Stimulated activated CD4-positive, alpha-beta T cell treated with anti-CD3 and anti-CD28 coated beads, TNF-alpha, amount 100 ng/mL, for 48 hours (primary cell): ENCODE measurements at places on chromosomes 1 and 21.

DNA sequence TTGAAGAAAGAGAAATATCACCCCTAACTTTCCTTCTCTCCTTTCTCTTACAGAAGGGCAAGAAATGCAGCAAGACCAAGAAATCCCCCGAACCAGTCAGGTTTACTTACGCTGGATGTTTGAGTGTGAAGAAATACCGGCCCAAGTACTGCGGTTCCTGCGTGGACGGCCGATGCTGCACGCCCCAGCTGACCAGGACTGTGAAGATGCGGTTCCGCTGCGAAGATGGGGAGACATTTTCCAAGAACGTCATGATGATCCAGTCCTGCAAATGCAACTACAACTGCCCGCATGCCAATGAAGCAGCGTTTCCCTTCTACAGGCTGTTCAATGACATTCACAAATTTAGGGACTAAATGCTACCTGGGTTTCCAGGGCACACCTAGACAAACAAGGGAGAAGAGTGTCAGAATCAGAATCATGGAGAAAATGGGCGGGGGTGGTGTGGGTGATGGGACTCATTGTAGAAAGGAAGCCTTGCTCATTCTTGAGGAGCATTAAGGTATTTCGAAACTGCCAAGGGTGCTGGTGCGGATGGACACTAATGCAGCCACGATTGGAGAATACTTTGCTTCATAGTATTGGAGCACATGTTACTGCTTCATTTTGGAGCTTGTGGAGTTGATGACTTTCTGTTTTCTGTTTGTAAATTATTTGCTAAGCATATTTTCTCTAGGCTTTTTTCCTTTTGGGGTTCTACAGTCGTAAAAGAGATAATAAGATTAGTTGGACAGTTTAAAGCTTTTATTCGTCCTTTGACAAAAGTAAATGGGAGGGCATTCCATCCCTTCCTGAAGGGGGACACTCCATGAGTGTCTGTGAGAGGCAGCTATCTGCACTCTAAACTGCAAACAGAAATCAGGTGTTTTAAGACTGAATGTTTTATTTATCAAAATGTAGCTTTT, 2.4 kb downstream of the CCN1 start:
- DNase-seq: no peak

- no peak for DNase-seq
Measured at GRCh38 chr1:203592156-203592555, 34.5 kb upstream of the ATP2B4 start.

DNA sequence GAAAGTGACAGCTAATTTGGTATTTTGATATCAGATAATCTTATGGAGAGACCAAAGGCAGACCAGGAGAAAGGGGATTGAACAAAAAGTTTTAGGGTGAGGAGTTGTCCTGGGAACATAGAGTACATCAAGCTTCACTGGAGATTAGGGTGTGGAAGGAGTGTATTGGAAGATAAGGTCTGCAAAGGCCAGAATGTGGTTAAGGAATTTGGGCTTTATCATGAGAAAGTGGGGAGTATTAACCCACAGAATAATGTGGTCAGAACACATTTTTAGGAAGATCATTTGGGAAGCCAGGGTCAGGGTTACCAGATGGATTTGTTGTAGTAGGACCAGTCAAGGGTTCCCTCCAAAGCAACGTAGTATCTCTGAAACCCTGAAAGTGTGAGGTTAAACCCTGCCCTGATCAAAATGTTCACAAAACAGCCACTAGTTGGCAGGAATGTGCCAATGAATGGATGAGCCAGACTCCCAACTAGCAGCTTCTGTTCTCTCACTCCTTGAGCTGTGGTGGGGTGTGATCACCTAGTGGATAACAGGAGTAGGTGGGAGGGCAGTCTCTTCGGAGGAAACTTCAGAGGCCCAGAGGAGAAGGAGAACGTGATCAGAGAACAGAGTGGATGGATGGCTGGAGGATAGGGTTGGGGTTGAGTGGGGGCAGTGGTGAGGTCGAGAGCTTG, 35.8 kb downstream of the SLC2A1 start:
- peak; percentile 53 for DNase-seq

GRCh38 chr1:222232842-222233241, 315.1 kb downstream of the HHIPL2 start:
- no peak for DNase-seq

- DNase-seq: no peak
Measured at GRCh38 chr1:201676197-201676596, 137.3 kb downstream of the NAV1 start.

DNA sequence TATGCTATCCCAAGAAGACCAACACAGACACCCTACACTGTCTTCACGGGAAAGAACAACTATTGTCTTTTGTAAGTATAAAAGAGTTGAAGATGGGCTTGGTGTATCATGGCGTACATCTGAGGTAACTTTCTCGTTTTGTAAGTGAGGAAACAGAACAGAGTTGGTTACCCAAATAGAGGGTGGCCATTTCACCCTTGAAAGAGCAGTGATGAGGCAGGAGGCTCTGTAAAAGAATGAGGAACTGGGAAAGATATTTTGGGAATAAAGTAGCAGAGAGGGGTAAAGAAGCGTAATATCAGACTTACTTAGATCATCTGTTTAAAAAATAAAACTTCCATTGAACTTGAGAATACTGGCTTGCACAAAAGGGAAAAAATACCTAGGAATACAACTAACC, 18.9 kb downstream of the FCRL2 start:
- DNase-seq: no peak

DNA sequence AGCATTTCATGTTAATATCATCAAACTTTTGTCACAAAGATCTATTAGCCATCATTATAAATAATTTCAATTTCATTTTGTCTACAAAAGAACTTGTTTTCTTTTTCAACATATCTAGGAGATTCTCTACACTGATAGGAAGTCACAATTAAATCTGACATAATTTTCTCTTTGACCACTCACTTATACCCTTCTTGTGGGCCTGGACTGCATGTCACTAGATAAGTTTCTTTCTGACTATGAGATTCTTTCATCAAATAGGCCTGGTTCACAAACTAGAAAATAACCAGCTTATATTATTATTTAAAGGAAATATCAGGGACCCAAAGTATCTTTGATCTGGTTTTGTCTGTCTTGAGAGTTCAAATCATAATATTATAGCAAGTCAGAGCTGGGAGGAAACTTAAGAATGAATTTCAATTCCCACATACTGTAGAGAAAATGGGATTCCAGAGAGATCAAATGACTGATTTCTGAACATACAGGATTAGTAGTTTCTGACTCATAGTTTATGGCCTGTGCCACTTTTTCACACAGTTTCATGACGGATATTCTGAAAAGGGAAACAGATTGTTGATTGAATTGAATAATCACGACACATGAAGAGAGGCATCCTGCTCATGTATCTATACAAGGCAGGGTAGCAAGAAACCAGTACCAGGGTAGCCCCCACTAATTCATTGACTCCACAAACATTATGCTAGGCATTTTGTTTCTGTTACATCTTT, 355.8 kb downstream of the GPATCH2 start:
- DNase-seq: no peak

DNA sequence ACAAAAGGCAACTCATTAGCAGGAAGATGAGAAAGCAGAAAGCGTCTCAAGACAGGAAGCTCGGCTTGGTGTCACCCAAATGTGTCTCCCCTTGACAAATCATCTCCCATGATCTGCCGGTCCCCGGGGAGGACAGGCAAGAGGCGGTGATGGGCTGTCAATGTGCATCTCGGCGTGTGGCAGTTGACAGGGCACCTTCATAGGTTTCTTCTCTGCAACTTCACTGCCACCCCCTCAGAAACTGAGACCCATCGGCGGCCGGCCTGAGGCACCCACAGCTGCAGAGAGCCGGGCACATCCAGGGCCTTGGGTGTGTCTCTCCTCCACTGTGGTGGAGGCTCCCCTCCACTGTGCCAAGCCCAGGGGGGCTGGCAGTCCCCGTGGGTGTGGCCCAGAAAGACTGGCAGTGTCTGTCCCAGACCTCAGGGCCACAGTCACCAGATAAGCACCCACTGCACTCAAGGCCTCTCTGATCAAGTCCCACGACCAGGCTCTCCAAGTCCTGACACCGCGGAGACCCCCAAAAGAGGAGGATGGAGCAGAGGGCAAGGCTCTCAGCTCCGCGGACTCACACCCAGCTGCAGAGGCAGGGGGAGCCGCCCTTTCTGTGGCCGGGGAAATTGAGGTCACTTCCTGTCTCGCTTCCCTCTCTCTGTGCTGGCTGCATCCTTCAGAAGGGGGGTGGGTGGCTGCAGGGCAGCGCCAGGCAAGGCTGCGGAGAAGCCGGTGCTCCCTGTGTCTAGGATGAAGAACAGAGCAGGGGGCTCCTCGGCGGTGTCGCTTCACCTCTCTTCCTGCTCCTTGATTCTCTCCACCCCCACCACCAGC, 39.6 kb upstream of the LBR start:
- peak; percentile 79 for DNase-seq

GRCh38 chr21:24424776-24425175, 1182.5 kb downstream of the MRPL39 start:
- DNase-seq: no peak

DNA sequence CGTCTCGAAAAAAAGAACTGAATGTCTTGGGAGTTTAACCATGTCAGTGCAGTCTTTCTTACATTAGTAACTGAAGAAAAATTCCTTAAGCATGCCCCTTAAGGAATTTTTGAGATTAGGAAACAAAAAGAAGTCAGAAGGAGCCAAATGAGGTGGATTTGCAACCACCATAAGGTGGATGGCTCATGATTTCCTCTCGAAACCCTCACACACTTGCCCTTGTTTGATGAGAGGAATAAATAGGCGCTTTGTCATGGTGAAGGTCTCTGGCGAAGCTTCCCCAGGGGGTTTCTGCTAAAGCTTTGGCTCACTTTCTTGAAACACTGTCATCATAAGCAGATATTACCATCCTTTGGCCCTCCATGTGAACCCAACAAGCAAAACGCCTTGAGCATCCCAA, 68.2 kb downstream of the POFUT2 start:
- DNase-seq: no peak

- DNase-seq: no peak
Measured at GRCh38 chr1:15384301-15384901, 25.3 kb upstream of the EFHD2 start.

DNA sequence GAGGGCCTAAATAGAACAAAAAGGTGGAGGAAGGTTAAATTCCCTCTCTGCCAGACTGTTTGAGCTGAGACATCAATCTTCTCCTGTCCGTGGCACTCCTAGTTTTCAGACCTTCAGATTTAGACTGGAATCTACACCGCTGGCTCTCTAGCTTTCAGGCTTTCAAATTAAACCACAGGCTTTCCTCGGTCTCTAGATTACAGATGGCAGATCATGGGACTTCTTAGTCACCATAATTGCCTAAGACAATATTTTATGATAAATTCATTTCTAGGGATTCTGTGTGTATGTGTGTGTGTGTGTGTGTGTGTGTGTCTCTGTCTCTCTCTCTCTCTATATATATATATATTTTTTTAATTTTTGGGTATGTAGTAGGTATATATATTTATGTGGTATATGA, 428.7 kb downstream of the PLA2G4A start:
- no peak for DNase-seq

DNA sequence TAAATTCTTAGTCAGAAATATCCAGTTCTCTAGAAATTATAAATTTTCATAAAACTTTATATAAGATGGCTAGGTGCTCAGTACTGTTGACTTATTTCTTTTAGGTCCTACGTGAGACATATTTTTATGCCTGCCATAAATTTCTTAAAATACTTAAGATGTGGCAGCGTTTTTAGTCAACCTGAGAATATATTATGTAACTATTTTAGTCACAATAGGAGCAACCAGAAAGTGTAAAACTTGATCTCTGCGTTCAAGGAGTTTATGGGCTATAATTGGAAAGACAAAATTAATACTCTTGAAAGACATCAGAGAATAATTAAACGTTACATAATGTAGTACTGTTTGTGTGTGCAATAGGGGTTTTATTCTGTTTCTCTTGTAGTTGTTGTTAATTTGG, 24.1 kb upstream of the PGM1 start:
- no peak for DNase-seq

GRCh38 chr1:183914891-183915290, 110.0 kb downstream of the RGL1 start:
- DNase-seq: no peak

DNA sequence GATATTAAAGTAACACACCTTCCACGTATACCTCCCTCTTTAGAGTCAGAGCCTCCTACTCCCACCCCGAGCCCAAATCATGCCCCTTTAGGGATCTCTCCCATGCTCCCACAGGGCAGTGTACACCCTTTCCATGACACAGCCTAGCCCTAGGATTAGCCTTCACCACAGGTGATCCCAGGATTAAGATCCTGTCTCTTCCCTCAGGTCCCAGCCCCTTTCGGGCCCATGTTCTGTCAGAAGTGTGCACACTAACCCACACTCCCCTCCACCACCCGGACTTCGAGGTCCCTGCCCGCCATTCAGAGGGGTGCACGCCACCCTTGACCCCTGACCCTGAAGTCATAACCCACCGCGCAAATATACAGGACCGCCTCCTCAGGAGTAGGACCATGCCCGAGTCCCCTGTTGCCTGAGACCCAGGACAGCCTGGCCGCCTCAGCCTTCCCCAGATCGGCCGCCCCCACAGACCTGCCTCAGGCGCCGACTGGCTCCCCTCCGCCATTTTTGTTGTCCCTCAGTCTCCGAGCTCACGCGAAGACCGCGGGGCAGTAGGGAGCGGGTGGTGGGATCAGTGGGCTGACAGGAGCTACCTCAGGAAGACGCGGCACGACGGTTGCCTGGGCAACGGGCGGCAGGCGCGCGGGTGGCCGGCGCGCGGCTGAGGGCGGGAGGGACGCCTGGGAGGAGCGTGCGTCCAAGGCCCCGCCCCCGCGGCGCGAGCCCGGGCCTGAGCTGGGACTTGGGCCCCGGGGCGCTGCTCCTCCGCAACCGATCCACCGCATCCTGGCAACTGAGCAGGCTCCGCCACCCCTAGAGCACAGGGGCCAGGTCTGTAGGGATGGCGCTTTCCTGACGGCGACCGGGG, at the start of gene AGBL4:
Gene AGBL4 (minus strand): TSS at position 663 of the 868 bp plus-strand sequence.
- peak; percentile 0 for DNase-seq

- DNase-seq: no peak
Measured at GRCh38 chr1:218433744-218434143, 88.6 kb downstream of the TGFB2 start.

DNA sequence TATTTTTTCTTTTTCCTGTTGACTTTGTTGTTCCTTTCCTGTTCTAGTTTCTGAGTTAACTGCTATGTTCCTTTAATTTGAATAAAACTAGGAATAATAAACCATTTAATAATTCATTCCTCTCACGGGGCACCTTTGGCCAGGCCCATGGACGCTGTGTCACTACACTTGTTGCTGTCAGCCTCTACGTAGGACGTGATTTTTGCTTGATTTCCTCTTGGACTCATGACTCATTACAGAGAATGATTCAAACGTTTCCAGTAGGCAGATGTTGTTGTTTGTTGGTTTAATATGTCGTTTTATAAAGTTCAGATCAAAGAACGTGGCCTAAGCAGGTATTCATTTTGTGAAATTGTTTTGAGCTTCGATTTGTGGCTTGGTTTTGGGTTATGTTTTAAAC, 9.1 kb upstream of the SLC19A1 start:
- peak; percentile 49 for DNase-seq
